ENCODE measurements at places on chromosomes 11 and 22.

- no peak for DNase-seq
Observed at GRCh38 chr22:19984201-19984753, 32.3 kb downstream of the ARVCF start.

DNA sequence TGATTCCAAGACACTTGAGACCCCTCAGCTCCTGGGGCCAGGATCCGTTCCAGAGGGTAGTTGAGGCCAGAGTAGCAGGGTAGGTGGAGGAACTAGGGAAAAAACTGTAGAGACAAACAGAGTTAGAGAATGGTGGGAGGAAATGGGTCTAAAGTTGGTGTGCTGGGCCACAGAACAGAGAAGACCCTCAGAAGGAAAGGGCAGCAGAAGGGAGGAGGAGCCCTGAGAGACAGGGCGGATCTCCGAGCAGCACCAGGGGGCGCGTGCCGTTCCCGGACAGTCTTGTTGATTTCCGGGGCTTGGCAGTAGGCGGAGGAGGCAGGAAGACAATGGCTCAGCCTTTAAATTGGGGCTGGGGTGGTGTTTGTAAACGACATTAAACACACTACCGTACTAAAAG lies 2.4 kb upstream of the CECR2 start:
- no peak for DNase-seq

DNA sequence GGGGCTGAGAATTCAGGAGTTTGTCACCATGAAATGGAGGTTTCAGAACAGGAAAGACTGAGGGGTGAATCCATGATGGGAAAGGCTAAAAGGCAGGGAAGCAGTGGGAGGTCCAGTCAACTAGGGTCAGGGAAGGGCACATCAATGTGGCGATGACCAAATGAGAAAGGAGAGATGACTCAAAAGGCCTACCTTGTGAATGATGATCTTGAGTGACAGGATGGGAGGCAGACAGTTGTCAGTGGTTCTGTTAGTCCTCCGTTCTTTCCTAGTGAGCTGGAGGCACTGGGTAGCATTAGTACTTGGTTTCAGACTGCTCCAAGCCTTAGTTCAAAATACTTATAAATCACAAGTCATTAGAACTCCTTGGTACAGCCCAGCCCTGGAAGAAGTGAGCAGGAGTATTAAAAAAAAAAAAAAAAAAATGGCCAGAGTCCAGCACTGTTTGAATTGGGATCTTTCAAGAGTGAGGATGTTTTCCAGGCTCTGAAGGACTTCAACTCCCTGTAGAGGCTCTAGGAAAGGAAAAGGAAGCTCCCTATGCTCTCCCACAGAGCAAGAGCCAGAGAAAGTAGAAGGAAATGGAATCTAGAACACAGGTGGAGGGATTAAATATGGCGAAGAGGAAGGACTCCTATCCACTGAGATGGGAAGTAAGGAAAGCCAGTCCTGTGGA lies 8.3 kb upstream of the DCHS1 start:
- no peak for DNase-seq

DNA sequence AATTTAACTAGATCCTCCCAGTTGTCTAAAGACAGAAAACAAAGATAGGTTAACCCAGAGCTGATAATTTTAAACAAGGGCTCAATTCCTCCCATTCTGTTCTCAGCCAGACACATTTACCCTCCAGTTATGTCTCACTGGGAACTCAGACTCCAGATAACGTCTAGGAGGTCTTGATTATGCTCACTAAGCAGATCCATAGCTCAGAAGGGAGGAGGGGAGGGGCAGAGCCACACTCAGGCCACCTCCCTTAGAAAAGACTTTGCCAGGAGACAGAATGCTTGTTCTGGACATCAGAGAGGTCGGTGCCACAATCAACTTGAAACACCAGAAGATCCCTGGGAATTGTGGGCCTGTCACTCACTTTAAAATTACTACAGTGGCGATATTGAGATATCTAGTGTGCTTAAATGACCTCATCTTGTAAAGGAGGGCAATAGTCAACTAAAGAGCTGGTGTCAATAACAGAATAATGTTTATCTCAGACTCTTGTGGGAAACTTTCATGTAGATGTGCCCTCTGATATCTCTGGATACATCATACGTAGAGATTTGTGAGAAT lies 29.8 kb upstream of the SLC25A1 start:
- no peak for DNase-seq

- DNase-seq = no peak
Observed at GRCh38 chr11:62664405-62665074, 470 bp downstream of the C11orf98 start.

DNA sequence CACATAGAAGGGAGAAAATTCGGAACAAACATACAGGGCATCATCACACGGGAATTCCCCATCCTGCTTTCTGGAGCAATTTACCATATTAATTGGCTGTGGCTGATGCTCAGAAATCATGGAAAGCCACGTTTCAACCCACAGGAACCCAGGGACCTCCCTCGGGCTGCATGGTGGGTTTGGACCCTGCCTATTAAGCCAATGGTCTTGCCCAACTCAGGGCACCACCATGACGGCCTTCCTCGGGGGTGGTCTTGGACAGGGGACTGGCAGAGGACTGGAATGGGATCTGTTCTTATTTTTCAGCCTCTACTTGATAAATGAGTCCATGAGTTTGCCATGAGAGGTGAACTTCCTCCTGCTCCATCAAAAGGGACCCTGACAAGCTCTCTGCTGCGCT lies 374.0 kb downstream of the SHANK2 start:
- DNase-seq = no peak

Measured in stimulated activated CD4-positive, alpha-beta T cell treated with anti-CD3 and anti-CD28 coated beads, Interleukin-1b, Interleukin-23, amount 100 ng/mL, for 1 hour (primary cell).